ENCODE measurements at places on chromosomes 7 and 10. TPM values are rescaled to one million over a fixed set of nuclear protein-coding genes. Genes with fewer than 3 reads are reported as not detected.

DNA sequence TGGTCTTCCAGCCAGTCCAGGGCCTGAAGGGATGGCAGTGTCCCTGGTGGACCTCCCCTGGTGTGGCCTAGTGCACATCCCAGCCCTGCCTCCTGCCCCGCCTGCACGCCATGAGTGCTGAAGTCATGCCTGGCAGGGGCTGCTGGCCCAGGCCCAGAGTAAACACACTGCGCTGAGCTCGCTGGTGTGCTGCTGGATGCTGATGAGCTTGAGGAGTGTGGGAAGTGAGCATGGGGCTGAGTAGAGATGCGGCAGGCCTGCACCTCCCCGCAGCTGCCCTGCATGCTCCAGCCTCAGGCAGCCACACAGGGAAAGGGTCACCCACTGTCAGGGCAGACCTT, 43.2 kb downstream of the HTRA1 start:
- peak; percentile 84 for DNase-seq

DNA sequence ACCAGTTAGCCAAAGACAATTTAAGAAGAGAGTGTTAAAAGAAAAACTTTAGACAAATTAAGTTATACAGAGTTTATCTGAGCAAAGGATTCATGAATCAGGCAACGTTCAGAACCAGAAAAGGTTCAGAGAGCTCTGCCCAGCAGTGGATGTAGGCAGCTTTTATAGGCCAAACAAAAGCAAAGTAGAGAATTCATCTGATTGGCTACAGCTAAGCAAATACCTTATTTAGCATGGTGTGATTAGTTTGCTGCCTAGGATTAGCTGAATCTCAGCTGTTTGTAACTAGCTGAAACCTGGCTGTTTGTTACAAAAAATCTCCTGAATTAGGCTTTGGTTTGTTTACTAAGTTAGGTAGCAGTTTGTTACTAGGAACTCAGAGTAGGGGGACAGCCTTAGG, 66.0 kb downstream of the SLC25A40 start:
- DNase-seq = no peak

DNA sequence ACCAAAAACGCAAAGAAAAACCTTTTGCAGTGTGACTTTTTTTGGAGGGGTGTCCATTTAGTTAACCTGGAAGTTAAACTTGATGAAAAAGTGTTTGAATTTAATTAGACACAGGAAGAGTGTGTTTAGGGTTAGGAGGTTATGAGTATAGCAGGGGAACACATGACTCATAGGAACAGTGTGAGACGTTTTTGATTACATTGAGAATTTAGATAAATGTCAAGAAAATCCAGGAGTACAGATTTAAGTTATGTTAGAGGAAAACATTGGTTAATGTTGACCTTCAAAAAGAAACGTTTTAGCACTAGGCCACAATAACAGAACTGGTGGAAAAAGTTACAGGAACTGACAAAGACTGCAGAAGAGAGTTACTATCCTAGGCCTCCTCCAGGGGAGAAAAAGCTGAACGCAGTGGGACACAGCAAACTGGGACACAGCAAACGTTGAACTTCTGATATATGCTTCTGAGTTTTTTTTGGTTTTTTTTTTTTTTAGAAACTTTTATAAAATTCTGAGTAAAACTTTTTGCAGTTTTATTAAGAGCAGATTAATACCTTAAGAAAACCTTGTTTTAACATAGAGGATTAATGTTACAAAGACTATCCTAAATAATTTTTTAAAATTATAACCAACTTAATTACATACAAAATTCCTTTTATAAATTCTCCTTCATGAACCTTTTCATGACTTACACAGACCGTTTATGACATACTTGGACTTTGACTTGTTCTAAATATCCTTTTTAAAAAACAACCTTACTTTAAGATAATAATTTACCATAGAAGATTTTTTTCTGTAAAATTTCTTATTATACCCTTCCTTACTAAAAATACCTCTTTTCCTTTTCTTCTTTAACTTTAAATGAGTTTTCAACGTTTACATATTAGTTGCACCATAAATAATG, 22.2 kb downstream of the LANCL2 start:
- no peak for DNase-seq

GRCh38 chr7:44378744-44379143, 53.4 kb upstream of the CAMK2B start:
- DNase-seq = no peak

DNA sequence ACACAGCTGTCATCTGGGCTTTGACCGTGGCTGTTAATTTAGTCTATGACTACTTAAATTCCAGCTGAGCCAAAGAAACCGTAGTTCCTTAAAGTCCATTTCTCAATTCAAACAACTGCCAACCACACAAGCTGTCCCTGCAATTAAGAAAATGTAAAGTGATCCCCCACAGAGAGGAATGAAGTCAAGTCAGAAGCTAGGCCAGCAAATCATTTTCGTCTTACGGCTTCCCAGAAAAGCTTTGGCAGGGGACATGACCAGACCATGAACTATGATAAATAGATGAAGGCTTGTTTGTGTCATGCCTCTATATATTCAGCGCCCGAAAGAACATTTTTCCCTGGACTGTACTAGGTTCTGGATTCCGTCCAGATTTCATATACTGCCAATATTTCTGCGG, 54.6 kb downstream of the HACD1 start:
- no peak for DNase-seq

Gene OPALIN
- polyA plus RNA-seq = not detected

Gene TDRD1
- polyA plus RNA-seq = not detected

Gene POLR2J2
- 1.3 TPM for polyA plus RNA-seq

Gene FKBP9
- 22.1 TPM for polyA plus RNA-seq

All from psoas muscle (tissue), 8 donors.